ENCODE measurements at places on chromosomes 4 and X.

- no peak for DNase-seq
Measured at GRCh38 chr4:44446191-44446590, 2.4 kb downstream of the KCTD8 start.

DNA sequence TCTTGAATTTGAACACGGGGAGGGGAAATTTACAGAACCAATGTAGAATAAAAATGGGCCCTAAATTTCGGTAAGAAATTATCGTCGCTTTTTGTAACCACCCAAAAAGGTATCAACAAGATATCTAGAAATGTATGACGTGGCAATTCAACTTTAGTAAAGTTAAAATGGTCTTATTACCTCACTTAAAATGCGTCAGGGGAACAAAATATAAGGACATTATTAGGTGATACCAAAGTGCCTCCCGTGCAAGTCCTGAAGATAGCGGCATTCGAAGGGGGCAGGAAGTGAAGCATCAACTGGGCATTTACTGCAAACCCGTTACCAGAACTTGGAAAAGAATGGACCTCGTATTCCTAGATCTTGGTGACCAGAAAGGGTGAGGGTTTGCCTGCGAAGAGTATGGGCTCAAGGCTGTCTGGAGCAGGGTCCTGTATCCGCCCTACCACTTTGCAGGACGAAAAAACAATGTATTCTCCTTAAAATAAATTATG lies 980 bp downstream of the AP1S2 start:
- no peak for DNase-seq

GRCh38 chr4:151417766-151418376 lies 8.9 kb downstream of the FHIP1A start:
- DNase-seq, result no peak

DNA sequence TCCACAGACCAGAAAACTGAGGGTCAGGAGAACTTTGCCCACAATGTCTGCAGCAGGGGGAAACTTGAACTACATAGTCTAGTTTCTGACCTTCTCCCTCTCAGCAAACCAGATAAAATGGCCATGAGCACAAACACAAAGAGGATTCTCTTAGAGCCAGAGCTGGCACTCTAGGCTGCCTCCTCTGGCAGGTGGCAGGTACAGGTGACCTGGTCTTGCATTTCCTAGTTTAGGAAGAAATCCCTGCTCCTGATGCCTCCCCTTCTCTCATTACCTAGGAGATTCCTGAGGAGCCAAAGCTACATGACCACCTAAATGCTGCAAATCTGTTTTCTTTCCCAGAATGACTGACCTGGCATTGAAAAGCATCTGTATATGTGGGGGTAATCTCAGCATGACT lies 45.1 kb downstream of the ARHGEF9 start:
- no peak for DNase-seq

GRCh38 chr4:98433691-98434090 lies 172.5 kb downstream of the RAP1GDS1 start:
- no peak for DNase-seq

GRCh38 chrX:57453901-57454300 lies 137.9 kb upstream of the ZXDB start:
- DNase-seq, result no peak

GRCh38 chr4:179607003-179607402 lies 2164.8 kb upstream of the AGA start:
- DNase-seq, result no peak

- DNase-seq, result no peak
Measured at GRCh38 chr4:7427361-7427760, 7.4 kb downstream of the PSAPL1 start.

GRCh38 chr4:4677556-4678522 lies 136.0 kb upstream of the STX18 start:
- DNase-seq, result peak; percentile 80

DNA sequence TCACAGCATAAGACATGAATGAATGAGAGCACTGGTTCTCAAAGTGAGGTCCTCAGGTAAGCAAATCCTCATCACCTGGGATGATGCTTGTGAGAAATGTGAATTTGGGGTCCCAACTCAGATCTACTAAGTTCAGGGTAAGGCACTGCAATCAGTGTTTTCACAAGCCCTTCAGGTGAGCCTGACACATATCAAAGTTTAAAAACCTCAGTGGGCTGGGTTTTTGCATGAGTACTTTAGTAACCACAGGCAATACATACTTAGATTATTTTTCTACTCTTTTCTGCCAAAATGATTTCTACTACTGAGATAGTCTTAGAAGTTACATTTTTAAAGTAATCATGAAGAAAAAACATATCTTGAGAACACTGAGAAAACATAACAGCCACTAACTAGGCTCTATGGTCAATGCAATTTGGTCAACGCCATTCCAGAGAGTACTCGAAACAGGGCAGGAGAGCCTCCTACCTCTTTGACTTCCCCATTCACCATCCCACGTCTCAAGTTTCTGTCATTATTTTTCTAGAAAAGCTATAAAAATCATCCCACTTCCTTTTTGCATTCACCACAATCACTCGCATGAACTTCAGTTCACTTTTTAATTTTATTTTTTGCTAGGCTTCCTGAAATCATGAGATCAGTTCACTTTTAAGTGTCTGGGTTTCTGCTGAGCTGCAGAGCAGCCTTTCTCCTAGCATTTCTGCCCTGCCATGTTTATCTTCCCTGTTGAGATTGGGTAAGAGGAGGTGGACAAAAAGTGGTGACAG lies 73.8 kb downstream of the MFAP3L start:
- no peak for DNase-seq

GRCh38 chrX:93673056-93673868 lies at the start of gene NAP1L3:
Gene NAP1L3 (minus strand): TSS chrX:93673578. CDS start chrX:93673304, 274 bp downstream.
- DNase-seq, result peak; percentile 24

- no peak for DNase-seq
Measured at GRCh38 chr4:148653681-148654080, 211.5 kb upstream of the NR3C2 start.

DNA sequence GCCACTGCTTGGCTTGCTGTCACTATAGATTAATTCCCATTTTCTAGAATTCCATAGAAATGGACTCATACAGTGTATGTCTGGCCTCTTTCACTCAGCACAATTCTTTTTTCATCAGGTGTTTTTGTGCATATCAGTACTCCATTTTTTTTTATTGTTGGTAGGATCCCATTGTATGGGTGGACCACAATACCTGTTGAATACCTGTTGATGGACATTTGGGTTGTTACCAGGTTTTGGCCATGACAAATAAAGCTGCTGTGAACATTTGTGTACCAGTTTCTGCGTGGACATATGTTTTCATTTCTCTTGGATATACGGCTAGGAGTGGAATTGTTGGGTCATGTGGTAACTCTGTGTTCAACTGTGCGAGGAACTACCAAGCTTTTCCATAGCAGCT lies 14.9 kb downstream of the ZFP92 start:
- no peak for DNase-seq

All from AG09319 (cell line).